Activated naive CD4-positive, alpha-beta T cell treated with anti-CD3 and anti-CD28 coated beads, Interleukin-2, amount 50 U/mL, for 72 hours (primary cell): ENCODE measurements at places on chromosomes 1 and 21.

GRCh38 chr1:241647658-241648057 lies 4.4 kb upstream of the WDR64 start:
- DNase-seq = no peak

DNA sequence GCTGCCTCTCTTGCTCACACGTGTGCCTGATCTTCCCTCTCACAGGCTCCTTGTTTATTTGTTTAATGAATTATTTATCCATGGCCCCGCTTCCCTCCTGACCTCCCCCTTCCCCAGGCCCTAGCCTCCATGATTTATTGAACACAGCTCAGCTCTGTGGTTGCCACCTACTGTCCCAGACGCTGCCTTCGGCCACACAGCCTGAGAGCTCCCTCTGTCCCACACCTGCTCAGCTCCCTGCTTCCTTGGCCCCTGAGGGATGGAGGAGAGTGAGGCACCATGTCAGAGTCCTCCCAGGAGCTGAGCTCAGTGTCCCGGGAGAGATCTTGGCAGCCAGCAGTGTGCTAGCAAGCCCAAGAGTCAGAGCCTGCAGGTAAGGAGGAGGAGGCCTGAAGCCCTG lies 3.1 kb upstream of the EFNA3 start:
- DNase-seq = no peak

DNA sequence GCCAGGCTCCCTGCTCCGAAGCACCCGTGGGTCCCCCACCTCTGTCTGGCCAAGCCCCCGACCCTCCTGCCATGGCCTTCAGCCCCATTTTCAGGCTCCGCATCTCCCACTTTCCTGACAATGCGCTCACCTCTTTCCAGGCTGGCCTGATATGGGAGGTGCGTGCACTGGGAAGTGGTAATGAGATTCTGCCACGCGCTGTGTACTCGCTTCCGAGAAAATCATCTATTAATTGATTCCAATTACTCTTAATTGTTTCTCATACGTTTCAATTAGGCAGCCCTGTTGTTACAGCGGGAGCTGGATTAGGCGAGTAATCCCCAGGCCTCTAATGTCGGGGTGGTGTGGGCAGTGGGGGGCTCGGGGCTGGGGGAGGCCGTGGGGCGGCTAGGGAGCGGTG lies 122.4 kb upstream of the ARHGEF16 start:
- DNase-seq = no peak

DNA sequence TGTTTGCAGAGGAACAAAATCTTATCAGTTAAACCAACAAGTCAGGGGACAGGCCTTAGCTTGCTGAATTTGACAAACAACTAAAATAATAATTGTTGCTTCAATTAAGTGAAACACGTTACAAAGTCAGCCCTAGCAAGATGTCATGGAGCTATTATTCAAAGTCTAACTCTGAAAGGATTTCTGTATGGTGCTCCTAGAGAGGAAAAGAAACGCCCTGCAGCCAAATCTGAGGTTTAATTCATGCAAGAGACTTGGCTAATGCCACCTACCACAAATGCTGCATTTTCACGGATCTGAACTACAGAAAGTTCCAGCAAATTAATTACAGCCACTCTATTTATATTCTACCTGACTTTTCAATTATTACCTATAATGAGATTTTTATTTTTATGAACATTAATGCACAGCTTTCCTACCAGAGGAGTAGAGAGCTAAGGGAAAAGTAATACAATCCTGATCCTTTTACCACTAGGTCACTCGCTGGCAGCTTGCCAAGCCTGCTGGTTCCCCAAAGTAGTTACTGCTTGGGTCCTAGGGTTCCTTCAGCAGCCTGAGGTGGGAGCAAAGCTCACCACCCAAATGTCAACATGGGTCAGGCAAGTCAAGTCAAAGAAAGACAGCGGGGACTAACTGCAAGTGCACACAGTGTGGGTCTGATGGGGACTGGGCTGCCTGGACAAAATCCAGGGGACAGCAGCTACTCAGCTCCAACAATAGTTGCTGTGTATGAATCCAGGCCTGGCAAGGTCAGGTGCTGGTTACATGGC lies 8.5 kb downstream of the COLGALT2 start:
- DNase-seq = no peak

GRCh38 chr1:47901001-47901575 lies 96.1 kb downstream of the TRABD2B start:
- no peak for DNase-seq

DNA sequence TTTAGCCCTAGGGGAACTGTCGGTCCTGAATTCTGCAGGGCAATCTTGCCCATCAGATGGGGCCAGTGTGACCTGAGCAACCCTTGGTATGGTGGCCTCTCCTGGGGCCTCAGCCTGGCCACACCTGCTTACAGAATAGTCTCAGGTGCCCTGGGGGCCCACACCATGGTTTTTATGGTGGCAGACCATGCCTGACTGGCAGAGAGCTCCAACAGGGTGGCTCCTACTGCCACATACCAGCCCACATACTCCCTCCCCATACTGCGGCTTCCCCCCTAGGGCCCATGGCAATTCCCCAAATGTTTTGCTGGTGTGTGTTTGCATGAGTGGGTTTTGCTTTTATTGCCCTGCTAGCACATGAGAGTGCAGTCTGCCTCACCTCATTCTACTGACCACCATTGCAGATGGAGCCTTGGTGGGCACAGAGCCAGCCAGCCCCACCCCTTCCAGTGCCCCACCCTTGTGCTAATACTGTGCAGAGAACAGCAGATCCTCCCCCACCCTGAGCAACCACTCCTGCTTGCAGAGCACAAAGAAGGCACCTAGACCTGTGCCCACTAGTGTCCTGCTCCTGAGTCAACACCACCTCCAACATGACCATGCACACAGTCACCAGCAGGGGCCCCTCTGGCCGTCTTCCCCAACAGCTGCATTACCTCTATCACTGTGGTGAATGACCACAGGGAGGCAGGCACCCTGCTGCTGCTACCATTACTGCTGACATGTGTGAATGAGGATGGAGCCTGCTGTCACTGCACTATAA lies 86.8 kb downstream of the GDAP2 start:
- no peak for DNase-seq

DNA sequence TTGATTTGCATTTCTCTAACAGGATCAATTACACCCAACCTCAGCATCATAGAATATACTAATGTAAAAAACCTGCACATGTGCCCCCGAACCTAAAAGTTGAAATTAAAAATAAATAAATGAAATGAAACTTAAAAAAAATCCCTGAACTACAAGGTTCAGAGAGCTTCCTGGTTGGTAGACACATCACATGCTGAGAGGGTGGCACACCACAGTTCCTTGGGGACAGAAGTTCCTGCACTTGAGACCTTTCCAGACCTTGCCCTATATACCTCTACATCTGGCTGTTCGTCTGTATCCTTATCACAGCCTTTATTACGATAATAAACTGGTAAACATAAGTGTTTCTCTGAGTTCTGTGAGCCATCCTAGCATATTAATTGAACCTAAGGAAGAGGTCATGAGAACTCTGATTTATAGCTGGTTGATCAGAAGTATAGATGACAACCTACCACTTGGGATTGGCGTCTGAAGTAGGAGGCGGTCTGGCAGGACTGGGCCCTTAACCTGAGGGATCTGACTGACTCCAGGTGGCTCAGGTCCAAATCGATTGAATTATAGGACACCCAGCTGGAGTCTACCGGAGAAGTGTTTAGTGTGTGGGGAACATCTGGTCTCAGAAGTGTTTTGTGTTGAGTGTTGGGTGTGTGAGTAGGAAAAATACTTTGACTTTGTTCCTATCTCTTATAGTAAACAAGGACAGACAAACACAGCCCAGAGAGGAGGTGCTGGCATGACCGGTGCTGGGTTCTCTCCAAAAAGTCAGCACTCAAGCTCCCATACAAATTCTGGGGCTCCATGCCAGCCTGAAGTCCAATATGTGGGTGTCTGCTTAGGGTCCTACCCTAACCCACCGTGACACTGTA lies 19.0 kb downstream of the C1orf115 start:
- DNase-seq = no peak

- DNase-seq = no peak
These were observed 14.4 kb downstream of the MAPKAPK2 start for GRCh38 chr1:206699000-206699586.

DNA sequence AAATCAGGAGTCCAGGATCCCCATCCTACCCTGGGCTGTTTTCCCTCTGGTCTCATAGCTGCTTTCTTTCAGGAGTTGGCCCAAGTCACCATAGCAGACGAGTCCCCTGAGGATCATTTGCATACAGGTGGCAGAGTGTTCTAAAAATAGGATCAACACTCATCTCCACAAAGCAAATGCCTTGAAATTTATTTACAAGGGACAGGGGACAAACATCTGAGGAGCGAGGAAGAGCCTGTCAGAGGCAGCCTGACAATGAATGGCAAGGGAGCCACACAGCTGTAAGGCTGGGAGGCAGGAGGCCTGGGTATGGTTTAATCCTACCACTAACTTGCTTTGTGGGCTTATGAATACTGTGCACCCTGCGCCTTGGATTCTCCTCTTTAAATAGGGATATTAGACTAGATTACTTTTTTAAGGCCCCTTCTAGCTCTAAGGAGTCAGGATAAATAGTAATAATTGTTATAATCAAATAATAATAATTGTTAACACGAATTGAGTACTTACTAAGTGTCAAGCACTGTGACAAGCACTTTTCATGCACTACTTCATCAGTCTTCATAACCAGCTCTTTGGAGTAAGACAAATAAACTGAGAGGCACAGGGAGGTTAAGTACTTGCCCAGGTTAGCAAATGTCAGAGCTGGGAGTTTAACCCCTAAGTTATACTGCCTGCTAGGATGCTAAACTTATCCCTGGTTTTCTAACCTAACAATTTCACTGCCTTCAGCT lies 34.5 kb downstream of the RAB3B start:
- DNase-seq = no peak
